CD4-positive, alpha-beta T cell treated with Interleukin-15 for 1 hour (primary cell): ENCODE measurements at places on chromosomes 2 and 18.

- no peak for DNase-seq
Observed at GRCh38 chr18:24876266-24876665, 415.8 kb downstream of the HRH4 start.

DNA sequence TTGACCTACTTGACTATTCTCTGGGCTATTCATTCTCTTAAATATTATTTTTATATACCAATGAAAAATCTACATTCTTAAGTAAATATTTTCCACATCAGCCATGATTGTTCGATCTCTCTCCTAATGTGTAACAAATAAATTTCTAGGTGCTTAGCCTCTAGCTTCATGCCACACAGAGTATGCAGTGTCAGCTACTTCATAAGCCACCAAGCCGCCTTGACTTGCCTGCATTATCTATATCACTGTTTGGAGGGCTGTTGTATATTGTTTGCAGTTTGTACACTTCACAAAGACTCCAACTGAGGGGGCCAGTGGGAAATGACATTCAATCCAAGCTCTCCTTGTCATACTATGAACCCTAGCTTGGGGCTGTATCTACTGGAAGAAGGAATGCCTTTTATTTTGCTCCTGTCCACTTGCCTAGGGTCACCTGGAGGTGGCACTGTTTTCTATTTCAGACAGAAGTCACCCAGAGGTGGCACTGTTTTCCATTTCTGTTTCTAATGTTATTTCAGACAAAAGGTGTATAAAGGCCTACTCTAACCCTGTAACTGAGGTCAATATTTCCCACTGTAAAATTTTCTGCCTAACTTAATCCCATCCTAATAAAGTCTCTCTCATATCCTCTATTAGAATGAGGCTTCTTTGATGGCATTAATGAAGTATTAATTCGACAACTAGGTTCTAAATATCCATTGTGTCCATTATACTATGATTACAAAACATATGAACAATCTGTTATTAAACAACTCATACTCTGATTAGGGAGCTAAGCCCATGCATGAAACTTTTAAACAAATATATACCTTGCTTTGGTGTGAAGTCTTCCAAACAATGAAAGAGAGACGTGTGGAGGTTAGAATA lies 36.4 kb downstream of the COL5A2 start:
- peak; percentile 23 for DNase-seq

DNA sequence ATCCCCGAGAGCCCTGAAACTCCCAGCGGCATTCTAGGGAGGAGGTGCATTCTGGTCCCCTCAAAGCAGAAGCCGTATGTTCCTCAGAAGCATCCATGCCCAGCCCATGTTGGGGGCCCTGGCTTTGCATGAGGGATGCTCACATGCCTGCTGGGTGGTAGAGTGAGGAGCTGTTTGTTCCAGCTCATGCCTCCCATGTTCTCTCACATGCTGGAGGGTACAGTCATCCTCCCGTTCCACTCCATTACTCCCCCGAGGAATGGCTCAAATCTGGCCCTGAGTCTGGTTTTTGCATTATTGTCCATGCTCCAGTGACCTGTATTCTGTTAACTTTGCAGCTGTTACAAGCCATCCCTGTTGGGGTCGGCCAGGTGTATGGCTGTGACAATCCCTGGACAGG lies 24.1 kb downstream of the SLC14A2 start:
- DNase-seq = no peak

- DNase-seq = no peak
Observed at GRCh38 chr2:178811901-178812300, 4.7 kb upstream of the TTN start.

DNA sequence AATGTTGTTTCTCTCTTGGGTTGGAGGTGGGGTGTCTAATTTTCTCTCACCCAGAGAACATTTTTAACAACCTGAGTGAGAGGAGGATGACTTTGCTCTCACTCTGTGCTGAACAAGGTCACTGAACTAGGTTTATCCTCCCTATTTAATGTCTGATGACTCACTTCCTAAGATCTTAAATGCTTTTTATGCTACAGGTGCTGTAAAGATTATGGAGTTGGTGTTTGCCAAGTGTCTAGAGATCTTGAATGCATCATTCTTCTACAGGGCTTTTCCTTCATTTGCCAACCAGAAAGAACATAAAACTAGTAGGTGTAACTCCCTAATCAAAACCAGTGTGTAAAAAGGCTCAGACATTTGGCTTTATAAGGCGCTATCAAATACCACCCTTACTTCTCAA lies 350.5 kb upstream of the ETAA1 start:
- DNase-seq = no peak

DNA sequence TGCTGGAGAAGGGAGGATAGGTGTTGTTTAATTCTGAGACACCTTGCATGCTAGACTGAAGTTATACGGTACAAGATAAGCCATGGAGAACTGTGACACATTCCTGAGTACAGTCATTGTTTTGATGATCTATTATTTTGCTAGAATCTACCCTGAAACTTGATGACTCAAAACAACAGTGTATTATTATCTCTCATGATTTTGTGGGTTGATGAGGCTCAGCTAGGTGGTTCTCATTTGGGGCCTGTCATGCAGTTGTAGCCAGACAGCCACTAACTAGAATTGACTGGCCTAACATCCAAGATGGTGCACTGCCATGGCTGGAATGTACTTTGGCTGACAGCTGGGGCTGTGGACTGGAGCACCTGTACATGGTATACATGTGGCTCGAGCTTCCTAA lies 5.4 kb upstream of the IL1R1 start:
- no peak for DNase-seq

- DNase-seq = no peak
Observed at GRCh38 chr2:66240286-66240685, 194.6 kb upstream of the MEIS1 start.

DNA sequence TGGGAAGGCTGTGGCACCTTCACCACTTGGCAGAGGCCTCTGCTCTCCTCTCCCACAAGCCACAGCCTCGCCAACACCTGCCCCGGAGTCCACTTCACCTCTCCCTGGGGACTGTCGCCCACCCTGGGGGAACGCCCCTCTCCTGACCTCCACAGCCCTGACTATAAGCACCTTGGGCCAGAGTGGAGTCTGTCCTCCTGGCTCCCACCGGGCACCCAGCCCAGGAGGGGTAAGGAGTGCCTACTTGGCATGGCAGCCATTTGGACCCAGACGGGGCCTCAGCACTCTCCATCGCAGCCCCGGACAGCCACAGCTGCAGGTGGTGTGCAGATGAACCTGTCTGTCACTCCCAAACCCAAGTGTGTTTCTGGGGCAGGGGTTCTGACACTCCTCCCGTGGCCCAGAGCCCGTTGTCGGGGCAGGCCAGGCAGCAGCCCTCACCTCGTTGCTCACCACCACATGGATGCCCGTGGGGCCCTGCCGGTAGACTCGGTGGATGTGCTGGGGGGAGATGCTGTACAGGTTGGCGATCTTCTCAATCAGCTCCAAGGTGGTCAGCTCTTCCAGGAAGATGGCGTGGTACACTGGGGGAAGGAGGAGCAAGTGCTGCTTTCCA lies 53.5 kb downstream of the TFCP2L1 start:
- no peak for DNase-seq

GRCh38 chr2:39593439-39594393 lies 72.0 kb upstream of the TMEM178A start:
- no peak for DNase-seq

DNA sequence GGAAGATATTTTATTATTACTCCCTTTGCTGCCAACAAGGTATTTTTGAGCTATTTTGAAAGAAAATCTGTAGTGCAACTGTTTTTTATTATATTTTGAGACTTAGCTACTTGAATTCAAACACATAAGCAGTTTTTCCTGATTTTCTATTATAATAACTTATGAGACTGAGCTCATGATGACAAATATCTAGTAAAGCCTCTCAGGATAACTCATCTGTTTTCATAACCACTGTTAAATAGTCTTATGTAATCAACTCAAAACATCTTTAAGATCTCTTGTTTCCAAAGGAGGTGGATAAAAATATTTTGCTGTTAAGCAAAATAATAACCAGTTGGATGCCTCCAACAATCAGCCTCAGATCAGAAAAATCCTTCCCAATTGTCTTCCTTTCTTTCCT lies 21.9 kb upstream of the PPP1CB start:
- no peak for DNase-seq

DNA sequence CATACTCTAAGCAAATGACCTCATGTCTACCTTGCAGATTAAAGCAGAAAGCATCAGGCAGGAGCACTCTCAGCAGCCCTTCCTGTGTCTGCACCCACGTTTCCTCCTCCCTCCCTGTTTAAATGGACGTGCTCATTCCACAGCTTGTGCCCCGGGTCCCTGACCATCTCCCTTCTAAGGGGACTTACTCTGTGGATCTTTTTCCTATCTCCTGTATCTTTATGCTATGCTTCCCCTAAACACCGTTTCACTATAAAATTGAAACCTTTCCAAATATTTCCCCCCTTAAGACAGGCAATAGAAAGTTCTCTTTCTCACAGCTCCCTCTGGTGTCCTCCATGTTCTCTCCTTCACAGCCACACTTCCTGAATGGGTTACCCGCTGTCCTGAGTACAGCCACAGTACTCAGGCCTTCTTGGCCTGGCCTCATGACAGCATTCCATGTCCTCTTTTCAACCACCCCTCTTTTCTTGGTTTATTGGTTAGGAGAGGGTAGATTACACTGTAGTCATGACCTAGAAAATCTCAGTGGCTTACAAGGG lies 41.1 kb downstream of the TMEM185B start:
- DNase-seq = no peak

DNA sequence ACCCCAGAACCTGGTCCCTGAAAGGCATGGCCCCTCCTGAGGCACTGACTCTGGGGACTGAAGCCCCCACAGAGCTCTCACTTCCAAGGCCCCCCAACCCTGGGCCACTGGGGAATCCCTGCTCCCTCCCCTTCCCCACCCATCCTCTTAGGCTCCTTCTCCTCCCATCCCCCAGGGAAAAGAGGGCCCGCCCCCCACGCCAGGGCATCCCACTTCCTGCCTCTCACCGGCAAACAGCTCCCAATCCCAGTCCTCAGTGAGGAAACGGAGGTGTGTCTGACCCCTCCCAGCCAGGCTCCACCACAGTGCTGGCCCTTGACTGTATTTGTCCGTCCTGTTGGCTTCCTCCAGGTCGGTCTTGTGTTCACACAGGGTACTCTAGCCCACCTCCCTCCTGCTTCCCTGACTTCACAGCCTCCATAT lies 35.0 kb upstream of the PTMA start:
- no peak for DNase-seq

DNA sequence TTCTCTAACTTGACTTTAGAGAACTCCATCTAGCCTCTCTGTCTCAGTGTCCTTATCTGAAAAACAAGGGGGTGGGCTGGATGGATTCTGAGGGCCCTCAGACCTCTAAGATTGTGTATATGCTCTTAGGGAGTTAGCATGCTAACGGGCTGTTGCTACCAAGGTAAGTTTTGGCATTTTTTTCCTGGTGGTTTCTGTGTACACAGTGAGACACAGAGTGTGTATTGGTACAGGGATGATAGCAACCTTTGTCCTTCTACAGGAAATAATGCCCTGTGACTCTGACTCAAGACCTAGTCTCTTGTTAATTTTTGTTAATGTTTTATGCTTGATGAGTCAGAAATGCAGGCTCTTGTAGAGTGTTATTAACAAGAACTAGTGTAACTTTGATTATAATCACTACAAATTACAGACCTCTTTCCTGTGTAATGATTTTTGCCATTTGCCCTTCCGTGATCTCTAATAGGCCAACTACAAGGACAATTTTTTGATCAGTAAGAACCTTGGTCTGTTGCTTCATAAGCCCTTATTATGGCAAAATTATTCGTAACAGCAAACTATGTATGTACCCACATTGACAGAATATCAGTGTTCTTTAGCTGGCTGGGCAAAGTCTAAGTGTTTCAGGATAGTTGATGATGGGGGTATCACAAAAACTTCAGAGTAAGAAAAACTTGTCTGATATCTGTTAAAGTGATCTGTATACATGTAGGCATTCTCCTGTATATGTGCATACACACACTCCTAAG lies 89.7 kb downstream of the SPTBN1 start:
- DNase-seq = no peak

GRCh38 chr2:198441901-198442300 lies 637.5 kb downstream of the PLCL1 start:
- DNase-seq = no peak

DNA sequence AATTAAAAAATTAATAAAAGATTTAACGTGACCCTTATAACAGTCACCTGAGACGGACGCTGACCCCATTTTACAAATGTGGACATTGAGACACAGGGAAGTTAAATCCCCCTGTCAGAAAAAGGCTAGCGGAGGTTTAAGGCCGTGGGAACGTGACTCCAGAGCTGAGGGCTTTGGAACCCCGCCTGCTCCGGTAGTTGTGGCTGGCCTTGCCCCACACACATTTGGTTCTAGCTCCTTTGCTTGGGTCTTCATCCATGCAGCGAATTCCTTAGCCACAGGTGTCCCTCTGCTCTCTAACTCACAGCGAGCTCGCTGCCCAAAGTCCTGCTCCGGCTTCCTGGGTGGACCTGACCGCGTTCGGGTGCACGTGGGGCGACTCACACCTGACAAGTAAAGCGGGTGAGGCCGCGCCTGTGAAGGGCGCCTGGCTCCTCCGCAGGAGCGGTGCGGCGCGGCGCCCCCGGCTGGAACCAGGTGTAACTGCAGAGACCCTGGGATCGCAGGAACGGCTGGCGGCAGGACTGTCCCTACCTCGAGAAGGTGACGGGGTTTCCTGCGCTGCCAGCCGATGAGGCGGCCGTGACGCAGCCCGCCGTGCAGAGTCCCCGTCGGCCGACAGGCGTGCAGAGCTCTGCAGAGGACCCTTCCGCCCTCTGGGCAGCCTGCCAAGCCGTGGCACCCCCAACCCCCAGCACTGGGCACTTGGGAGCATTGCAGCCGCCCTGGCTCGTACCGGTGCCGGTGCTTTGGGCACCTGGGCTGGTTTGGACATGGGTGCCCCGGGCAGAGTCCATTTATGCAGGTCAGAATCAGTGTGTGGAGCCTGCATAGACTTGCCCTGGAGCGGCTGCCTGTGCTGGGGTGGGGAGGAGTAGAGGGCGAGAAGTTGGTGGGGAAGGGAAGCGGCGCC lies 2.4 kb upstream of the PROC start:
- peak; percentile 86 for DNase-seq

GRCh38 chr2:16638946-16639345 lies 26.7 kb downstream of the CYRIA start:
- DNase-seq = no peak

DNA sequence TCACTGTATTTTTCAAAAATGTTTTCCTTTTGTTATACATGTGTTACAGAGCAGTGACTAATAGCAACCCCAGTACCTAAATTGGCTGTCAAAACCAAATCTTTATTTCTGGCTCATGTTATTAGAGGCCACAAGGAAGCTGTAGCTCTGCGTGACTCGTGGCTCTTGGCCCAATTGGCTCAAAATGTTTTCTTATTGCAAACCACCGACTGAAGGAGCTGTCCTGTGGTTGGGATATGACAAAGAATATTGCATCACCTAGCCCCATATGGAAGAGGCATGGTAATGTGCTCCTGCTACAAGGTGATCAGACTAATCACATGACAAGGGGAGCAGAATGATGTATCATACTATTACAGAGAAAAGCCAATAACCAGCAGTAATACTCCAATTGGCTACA lies 1058.5 kb downstream of the CBLN2 start:
- no peak for DNase-seq
